ENCODE measurements at places on chromosomes 6 and 20.

DNA sequence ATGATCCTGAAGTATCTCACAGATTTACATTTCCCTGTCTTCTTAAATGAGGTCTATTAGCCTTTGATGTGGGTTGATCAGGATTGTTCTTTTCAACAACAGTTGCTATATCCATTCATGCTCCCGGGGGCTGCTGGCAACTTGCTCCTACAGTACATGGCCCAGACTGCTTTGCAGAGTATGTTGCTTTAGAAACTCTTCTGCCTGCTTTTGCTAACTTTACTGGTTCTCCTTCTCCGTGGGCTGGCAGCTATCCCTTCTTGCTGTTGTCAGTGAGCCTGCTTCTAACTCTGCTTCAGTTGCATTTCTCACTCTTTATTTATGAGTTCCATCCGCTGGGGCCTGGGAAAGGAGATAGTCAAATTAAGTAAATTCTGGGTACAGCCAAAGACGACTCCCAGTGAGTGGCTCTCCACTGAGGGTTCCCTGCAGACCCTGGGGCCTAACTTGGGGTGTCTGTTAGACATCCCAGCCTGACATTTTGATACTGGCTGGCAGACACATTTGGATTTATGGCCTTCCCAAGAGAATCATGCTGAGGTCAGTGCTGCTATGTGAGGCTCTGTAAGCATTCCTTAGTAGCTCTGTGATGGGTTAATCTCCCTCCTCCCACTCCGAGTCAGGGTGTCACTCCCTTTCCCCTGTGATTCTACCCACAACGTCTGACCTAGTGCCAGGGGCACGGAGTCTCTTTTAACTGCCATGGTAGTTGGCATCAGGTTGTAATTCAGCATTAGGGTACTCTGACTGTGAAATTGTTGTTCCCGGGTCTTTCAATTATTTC lies 73.6 kb downstream of the SLX4IP start:
- DNase-seq: no peak

GRCh38 chr6:149861603-149862423 lies 2.3 kb downstream of the LRP11 start:
- DNase-seq: no peak

DNA sequence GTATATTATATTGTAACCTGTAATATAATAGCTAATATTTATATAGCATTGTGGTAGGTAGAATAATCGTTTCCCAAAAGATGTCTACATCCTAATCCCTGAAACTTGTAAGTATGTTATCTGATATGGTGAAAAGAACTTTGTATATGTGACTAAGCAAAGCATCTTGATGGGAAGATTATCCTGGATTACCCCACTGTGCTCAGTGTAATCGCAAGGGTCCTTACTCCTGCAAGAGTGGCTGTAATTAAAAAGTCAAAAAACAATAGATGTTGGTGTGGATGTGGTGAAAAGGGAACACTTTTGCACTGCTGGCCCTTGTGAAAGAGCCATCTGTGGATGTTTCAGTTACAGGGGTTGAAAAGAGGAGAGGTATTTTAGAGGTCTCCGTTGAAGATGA lies 95.2 kb downstream of the EDN1 start:
- no peak for DNase-seq

GRCh38 chr6:94089941-94090340 lies 670.6 kb upstream of the EPHA7 start:
- DNase-seq: no peak

DNA sequence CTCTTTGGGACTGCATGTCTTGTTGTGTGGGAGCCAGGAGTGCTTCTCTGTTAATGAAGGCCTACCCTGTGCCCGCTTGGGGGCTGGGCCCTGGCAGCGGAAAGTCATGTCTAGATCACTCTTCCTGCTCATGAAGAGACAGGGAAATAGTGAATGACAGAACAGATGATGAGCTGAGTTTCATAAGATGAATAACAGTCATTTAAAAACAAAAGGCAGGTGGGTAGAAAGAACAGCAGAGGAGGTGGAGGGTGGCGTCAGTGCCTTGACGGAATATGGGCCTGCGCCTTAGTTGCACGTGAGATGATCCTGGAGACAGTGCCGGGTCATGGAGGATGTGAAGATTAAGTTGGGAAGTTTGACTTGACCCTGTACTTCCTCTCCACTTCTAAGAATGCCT lies 85.5 kb downstream of the ARID1B start:
- no peak for DNase-seq

- no peak for DNase-seq
Measured at GRCh38 chr6:125863023-125863422, 72.3 kb downstream of the NCOA7 start.

GRCh38 chr20:62395311-62396242 lies 8.7 kb downstream of the RPS21 start:
- DNase-seq: no peak

DNA sequence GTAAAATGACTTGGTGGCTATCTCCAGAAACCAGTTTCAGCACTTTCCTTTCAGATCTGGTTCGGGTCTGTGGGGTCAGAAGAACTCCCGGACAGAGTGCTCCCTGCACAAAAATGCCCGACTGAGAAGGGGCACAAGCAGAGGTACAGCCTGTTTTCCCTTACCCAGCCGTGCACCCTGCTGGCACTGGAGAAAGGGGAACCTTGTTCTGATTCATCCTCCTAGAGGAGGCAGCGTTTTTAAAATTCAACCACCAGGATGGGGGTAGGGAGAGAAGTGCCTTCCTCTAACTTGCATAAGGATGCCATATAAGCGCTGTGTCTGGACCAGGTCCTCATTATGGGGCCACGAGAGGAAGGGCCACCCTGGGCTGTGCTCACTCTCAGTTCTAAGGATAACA lies 17.6 kb downstream of the RIMS4 start:
- DNase-seq: no peak

GRCh38 chr6:31911826-31912585 lies 10.1 kb upstream of the ZBTB12 start:
- DNase-seq: no peak

DNA sequence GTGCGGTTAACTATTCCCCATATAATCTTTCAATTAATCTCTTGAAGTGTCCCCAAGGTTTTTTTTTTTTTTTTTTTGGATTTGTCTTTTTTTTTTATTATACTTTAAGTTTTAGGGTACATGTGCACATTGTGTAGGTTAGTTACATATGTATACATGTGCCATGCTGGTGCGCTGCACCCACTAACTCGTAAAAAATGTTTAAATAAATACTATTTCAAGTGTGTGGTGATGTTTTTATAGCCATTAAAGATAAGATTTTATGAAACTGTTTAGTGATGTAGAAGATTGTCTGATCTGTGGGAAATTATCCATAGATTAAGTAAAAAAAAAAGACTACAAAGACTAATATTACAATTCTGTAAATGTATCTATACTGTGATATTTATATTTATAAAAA lies 12.6 kb upstream of the HLA-DQA1 start:
- no peak for DNase-seq

GRCh38 chr6:5490501-5491069 lies 229.3 kb downstream of the FARS2 start:
- DNase-seq: no peak

- DNase-seq: no peak
Measured at GRCh38 chr6:12113190-12113577, 101.1 kb downstream of the HIVEP1 start.

DNA sequence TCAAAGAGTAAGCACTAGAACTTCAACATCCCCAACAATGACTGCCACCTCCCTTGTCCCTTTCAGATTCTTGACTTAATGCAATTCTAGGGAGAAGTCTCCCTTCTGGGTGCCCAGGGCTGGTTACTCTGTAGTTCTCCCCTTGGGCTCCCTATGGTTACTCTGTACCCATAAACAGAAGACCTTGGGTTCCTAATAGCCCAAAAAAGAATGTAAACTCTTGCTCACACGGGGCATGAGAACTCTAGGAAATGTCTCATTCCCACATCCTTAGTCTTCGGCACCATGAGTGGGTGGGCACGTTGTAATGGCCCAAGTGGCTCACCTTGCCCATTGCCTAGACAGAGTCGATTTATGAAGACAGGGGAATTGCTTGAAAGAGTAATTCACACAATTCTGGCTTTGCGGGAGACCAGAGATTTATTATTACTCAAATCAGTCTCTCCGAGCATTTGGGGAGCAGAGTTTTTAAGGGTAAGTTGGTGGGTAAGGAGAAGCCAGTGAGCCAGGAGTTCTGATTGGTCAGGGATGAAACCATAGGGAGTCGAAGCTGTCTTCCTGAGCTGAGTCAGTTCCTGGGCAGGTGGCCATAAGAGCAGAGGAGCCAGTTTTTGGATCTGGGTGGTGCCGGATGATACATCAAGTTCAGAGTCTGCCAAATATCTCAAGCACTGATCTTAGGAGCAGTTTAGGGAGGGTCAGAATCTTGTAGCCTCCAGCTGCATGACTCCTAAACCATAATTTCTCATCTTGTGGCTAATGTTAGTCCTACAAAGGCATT lies 61.2 kb upstream of the SIRPG start:
- no peak for DNase-seq

- no peak for DNase-seq
Measured at GRCh38 chr6:25472306-25472705, 179.7 kb upstream of the SCGN start.

GRCh38 chr6:112934433-112935327 lies 587.5 kb downstream of the RFPL4B start:
- DNase-seq: no peak

DNA sequence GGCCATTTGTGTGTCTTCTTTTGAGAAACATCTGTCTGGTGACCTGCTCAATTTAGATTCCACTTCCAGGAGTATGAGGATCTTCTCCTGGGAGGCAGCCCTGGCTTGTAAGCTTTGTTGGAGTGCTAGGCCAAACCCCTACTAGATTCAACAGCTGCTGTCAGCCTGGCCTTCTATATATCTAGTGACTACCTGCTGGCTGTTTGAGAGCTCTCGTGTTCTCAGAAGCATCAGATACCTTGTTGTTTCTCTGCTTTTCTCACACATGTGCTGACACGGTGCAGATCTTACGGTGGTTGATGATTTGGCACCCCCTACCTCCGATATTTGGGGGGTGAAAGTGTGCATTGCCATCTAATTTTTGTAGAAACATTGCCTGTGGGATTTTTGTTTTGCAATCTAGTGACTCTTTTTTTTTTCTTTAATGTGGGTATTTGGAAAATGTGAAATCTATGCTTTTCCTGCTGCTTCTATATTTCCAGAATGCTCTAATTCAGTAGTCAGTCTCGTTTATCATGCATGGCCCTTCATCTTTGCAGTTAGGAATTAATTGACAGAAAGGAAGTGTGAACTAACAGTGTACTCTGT lies 4.7 kb downstream of the CCN2 start:
- DNase-seq: no peak

GRCh38 chr20:61311656-61312387 lies 59.8 kb downstream of the CDH4 start:
- DNase-seq: no peak

DNA sequence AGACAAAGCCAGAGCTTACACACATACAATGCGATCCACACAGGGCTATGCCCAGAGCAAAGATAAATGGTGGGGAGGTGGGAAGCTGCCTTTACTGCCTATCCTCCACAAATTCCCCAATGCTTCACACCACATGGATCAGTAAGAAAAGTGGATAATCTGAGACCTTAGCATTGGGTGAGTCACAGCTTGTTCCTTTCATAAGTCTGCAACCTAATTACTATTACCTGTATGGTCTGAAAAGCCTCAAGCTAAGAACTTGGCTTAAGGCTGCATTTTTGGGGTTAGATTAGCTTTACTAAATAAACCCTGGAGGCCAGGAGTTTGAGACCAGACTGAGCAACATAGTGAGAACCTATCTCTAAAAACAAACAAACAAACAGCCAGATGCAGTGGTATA lies 66.0 kb upstream of the BTBD3 start:
- no peak for DNase-seq

DNA sequence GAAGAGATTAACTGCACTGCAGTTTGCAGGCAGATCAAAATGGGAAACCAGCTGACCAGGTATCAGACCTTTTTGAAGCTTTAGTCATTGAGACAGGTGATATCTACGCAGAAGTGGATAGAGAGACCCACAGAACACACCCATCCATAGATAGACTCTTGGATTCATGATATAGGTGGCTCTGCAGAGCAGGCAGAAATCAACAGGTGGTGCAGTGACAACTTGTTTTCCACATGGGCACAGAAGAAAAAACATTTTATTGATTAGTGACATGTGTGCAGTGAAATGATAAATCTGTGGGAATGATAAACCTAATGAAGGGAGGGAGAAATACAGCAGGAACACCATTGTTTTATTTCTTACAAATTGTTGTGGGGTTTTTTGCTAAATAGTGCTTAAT lies 45.2 kb downstream of the NUDT3 start:
- DNase-seq: no peak

DNA sequence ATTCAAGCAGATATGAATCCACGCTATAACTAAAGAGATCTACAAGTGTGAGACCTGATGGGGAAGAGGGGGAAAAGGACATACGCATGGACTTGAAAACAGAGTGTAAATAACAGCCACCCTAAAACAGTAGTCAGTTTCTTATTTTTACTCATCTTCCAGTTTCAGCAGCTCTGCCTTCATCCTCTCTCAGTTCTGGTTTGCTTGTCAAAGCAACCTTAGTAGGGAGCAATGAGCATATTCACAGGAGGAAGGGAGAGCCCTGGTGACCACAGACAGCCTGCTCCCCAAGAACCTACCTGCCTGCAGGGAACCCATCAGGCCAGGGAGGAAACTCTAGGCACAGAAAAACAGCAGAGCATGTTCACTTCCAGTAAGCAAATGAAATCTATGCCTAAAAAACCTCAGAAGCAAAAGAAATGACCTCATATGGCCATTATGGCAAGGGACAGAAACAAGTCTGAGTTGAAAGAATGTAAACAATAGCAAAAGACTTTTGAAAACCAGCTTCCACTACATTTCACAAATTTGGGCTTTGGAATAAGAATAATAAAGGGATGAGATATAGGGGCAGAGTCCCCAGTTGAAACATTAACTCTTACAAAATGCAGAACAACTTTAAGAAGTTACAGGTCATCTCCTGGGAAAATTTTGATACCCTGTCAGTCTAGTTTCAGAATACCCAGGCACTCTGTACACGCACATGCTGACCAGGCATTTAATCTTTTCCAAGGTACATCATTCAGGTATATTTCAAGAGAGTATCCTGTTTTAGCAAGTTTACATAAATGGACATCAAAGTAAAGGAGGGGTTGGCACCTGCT lies 120.8 kb upstream of the BCLAF1 start:
- no peak for DNase-seq

DNA sequence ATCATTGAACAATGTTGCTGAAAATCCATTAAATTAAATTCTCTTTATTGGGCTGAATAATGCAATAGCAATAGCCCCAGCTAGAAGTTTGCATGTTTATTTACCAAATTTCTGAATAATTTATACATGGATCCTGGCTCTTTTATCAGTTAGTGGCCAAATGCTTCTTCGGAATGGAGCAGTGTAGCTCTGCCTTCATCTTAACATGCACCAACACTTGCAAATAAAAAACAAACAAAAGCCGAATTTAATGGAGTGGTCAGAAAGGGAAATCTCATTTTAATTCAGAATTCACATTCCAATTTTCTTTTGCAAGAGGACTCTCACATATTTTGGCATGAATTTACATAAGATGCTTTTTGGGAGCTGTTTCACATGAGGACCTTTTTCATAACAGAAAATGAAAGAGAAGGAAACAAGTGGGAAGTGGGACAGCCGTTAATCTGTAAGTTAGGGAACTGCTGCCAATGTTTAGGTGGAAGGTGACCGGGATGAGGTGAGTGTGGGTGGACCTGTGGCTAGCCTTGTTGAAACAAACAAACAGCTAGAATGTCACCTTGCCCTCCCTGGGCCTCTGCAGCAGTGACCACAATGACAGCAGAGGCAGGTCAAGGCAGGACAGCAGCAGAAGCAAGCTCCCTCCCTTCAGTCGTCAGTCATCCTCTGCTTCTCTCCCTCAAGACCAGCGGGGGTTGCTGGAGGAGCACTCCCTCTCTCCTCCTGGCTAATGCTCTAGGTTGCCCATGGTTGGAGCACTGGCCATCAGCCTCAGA lies 73.2 kb downstream of the INSM1 start:
- no peak for DNase-seq
